ENCODE measurements at places on chromosomes 12 and 14.
A peak's percentile ranks its signal among the peaks of the same experiment; 100 is the strongest.

DNA sequence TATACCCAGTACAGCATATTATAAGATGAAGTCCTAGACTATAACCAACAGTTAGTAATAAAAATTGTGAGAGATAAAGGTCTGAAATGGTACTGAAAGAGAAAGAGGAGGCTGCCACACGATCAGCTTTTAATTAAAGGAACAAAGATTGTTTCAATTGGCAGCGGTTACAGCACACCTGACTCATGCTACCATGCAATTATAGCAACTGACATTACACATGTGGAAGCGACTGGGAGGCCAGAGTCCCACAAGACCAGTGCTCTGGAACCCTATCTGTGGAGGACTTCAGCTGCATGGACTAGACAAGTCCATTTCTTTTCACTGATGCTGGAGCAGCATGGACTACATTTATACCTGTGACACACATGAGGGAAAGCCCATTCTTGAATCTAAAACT, 55.2 kb downstream of the SEL1L start:
- no peak for DNase-seq

DNA sequence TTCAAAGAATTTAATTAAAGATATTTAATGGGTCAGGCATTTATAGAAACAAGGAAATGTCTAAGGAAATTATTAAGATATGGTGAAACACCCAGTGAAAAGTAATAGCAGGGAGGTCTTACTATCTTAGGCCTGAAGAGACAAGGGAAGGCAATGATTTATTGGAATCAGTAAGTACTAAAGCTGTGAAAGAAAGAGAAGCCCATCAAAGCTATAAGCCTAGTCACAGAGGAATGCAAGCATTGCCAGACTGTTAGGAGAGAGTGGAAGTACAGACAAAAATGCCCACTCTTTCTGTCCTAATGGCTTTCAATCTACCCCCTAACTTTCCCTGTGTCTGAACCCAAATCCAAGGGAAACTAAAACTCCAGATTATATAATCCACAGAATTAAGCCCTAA, 69.2 kb upstream of the PIK3C2G start:
- no peak for DNase-seq

- no peak for DNase-seq
Observed at GRCh38 chr14:95495538-95496025, 20.9 kb downstream of the SYNE3 start.

DNA sequence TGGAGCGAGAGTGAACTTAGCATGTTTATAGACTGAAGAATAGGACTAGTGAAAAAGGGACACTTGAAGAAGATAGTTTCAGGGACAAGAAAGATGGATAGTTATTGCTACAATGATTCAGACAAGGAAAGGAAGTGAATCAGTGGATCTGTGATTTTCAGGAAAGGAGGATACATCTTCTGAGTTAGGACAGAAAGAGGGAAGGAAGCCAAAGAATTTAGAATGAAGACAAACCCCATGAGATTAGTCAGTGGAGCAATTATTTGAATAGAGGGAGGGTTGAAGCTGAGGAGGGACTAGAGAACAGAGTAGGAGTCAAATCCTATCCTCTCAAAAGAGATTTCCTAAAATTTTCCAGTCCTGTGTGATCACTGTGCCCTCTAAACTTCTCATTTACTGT, 282.7 kb downstream of the AKAP6 start:
- no peak for DNase-seq

DNA sequence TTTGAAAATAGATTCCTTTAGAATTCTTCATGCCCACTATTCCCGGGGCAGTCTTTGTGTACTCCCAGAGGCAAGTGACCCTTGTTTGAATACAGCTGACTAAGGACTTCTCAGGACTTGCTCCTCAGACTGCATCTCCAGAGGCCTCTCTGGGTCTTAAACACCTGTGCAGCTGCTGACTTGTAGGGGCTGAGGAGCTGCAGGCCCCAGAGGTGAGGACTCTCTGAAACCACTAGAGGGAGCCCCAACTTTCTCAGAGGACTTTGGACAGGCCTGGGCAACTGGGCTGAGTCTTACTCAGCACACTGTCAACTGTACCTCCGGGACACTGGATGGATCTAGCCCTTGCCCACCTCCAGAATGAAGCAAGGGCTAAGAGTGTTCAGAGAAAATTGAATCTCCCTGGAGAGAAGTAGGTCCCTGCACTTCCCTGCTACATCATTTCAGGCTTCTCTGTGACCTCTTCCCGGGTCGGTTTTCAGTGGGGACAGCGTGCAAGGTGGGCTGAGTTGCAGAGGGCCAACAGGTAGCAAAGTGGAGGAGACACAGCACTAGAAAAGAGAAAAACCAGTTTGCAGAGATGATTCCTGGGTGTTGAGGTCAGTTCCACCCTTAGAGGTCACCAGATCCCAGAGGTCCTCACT, 164.6 kb downstream of the TMEM117 start:
- no peak for DNase-seq

- no peak for DNase-seq
Observed at GRCh38 chr12:5012337-5012736, 31.3 kb upstream of the KCNA5 start.

DNA sequence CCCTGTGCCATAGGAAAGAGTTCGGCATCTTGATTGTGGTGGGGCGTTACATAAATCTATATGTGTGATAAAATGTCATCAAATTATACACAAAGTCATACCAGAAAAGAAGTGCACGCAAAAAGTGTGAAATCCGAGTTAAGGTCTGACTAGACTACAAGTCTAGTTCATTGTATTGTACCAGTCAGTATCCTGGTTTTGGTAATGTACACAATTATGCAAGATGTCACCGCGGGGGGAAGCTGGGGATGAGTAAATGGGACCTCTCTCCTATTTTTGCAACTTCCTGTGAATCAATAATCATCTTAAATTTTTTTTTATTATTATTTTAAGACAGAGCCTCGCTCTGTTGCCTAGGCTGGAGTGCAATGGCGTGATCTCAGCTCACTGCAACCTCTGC, 43.2 kb upstream of the BCL11B start:
- no peak for DNase-seq

DNA sequence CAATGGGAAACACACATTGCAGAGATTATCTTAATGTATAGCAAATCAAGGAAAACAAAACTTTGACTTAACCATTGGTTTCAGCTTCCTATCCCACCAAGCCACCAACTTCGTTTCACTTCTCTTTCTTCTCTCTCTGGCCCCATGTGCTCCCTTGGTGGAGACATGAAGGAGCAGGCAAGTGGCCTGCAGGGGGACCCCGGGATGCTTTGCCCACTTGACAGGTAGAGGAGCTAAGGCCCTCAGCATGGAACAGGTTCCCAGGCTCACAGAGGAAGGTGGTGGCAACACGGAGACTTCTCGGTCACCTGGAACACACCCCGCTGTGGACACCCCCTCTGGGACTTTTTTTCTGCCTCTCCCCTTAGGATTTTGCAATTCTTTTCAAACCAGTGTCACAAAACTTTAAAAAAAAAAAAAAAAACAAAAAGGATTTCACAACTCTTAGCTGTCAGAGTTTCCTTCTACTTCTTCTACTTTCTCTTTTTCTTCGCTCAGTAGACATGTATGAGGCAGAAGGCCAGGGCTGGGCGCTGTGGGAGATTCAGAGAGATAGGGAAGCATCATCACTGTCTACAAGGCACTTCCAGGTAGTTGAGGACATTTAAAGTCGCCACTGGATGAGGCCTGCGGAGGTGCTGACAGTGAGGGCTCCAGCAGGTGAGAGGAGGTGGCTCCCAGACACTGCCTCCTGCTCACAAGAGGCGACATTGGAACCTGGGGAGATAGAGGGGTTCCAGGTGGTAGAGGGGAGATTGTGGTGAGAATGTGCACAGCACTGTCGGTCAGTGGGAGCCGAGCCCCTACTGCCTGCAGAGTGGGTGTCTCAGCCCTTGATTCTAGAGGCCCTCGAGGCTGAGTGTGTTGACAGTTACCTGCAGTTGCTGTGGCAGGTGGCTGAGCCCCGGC, 119.6 kb downstream of the GCH1 start:
- no peak for DNase-seq

- DNase-seq, result no peak
Observed at GRCh38 chr12:14264316-14264715, 101.2 kb upstream of the ATF7IP start.

- no peak for DNase-seq
Observed at GRCh38 chr14:87483271-87484260, 509.4 kb downstream of the GALC start.

- no peak for DNase-seq
Observed at GRCh38 chr14:104845033-104845666, 19.9 kb upstream of the CEP170B start.

DNA sequence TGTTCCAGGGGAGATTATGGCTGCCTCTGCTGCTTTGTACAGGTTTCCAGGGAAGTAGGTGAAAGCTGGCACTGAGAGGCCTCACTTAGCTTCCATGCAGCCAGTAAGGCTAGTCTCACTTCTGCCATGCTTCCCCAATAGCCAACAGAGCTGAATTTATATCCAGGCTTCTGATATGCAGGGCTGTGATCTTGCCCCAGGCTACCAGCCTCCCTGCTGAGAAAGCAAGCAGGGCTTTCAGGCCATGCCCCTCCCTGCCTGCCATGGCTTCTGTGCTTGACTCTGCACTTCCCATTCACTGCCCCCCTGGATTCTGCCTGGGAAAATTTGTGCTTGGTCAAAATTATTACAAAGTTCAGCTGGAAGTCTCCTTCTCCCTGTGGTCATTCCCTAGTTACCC, 302.1 kb upstream of the FBXO33 start:
- no peak for DNase-seq

- DNase-seq, result no peak
Observed at GRCh38 chr12:128316973-128317526, 50.1 kb downstream of the TMEM132C start.

DNA sequence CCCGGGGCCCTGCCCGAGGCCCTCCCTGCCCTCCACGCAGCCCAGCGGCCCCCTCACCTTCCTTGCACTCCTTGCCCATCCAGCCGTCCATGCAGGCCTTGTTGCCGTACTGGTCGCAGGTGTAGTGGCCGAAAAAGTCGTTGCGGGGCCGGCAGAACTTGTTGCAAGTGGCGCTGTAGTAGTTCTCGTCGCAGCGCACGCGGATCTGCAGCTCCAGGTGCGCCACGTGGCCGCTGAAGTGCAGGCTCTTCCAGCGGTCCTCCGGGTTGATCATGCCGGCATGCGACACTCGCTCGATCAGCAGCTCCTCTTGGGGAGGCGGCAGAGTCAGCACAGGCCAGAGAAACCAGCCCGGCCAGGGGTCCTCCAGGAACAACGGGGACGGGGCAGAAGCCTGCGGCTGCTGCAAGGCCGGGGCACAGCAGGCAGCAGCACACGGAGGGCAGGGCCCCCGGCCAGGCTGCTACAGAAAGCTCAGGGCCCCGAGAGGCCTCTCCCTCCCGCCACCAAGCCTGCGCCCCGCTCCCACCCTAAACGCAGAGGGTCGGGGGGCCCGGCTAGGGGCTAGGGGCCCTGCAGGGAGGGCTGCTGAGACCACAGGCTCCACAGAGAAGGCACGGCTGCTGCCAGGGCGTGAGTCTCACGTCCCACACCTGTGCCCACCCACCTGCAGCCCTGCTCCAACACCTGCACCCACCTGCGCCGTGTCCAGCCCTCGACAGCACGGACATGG, 12.7 kb downstream of the JAG2 start:
- no peak for DNase-seq

- DNase-seq, result no peak
Observed at GRCh38 chr14:61699027-61699426, 3.7 kb downstream of the HIF1A start.

GRCh38 chr12:112901271-112901670, 5.5 kb upstream of the OAS1 start:
- DNase-seq, result no peak

DNA sequence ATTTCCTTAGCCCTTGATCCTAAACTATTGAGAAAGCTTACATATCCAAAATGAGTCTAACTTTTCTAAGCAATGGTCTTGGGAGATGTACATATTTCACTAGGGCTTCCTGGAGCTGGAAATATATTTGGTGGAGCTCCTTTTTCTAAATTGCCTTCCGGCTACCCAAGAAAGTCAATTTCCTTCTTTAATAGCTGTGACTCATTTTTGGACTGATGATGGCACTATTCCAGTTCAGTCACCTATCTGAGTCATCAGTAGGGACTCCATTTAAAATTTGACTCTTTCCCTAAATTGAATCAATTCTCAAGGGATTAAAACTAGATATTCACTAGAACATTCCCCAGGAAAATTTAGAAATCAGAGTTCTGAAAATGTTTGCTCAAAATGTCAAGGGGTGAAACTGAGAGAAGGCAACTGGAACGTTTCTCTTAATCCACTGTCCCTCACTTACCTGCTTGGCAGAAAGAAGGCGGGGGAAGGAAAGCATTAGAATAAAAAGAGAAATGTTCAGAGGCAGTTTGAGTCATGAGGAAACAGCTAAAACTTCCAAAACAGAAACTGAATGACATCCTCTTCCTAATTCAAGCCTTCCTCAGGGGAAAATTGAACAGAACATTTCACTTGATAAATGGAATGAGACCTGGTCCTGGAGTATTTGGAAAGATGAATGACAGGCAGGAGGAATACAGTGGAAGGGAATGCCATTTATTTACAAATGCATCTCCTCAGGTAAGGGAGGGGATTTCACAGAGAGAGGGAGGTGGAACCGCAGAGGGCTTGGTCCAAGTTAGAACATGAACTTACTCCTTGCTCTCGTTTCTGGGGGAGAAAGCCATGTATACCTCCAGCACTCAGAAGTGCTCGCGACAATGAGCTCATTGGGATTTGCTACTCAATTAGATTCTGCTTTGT, 91.2 kb downstream of the RGS6 start:
- DNase-seq, result no peak

DNA sequence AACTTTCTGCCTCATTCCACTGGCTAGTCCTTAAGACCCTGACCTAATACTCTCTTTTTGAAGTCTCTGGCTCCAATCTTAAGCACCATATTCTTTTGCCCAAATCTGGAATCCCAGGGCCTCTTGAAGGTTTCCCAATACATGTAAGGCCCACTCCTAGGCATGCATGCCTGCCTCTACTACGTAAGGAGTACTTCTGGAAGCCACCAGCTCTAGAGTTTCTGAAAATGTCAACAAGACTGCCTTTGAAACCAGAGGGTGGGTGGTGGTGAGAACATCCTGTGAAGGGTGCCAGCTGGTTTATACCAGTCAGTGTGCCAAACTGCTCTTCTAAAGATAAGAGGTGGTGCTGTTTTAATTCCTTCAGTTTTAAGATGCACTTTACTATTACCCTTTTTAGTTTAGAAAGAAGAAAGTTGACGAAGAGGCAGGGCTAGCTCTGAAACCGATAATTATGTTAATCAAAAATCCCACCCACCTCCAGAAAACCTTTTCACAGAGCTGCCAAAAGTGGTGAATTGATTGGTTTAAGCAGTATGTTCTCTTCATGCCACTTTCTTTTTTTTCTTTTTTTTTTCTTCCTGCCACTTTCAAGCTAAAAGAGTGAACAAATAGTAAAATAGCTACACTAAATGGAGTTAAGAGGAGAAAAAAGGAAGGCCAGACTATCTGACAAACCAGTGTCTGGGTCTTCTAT, 8.7 kb upstream of the WDR89 start:
- peak; percentile 67 for DNase-seq

GRCh38 chr12:92733661-92734060, 30.9 kb downstream of the PLEKHG7 start:
- DNase-seq, result no peak

Data from CD8-positive, alpha-beta memory T cell (primary cell).